ENCODE measurements at places on chromosomes 3 and 15. TPM values are rescaled to one million over a fixed set of nuclear protein-coding genes. Genes with fewer than 3 reads are reported as not detected.

Gene SEMA3G
- 7.5 TPM for total RNA-seq

Gene PRKCD
- 82.2 TPM for total RNA-seq

Gene INTS14
- total RNA-seq: 57.2 TPM

Gene LMAN1L
- total RNA-seq: not detected

Gene CCDC33
- total RNA-seq: 10.2 TPM

Gene FAM107A
- total RNA-seq: 102 TPM

Gene CBLB
- 90.8 TPM for total RNA-seq

Gene MFAP1
- total RNA-seq: 20.3 TPM

Gene CCR9
- total RNA-seq: not detected

Gene TIMMDC1
- total RNA-seq: 93.8 TPM

Gene P4HTM
- 47.2 TPM for total RNA-seq

Gene PARP6
- 103 TPM for total RNA-seq

Gene MYO1E
- 121 TPM for total RNA-seq

DNA sequence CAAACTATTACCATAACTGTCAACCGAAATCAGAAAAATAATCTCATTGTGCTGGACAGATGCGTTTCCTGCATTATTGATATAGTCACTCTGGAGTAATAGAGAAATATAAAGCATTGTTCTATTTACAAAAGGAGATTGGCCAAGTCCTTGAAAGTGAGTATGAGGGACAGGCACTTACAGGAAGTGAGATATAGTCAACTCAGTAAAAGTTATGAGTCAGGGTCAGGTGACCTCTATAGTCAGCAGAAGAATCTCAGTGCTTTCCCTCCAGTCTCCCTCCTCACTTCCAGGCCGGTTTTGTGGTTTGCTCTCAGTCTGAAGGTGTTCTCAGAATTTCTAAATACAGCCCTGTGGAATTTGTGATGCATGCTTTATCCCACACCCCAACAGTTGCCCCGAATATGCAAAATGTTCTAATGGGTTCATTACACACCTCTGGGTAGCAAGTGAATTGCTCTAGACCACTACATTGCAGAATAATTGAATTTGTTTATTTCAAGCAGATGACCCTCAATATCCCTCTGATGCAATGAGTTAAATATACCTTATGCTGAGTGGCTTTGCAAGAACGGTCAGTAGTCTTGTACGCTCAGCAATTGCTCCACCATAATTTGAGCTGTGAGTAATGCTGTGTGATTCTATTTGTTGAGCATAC is 787.7 kb downstream of the MCTP2 start:
- no peak for DNase-seq

DNA sequence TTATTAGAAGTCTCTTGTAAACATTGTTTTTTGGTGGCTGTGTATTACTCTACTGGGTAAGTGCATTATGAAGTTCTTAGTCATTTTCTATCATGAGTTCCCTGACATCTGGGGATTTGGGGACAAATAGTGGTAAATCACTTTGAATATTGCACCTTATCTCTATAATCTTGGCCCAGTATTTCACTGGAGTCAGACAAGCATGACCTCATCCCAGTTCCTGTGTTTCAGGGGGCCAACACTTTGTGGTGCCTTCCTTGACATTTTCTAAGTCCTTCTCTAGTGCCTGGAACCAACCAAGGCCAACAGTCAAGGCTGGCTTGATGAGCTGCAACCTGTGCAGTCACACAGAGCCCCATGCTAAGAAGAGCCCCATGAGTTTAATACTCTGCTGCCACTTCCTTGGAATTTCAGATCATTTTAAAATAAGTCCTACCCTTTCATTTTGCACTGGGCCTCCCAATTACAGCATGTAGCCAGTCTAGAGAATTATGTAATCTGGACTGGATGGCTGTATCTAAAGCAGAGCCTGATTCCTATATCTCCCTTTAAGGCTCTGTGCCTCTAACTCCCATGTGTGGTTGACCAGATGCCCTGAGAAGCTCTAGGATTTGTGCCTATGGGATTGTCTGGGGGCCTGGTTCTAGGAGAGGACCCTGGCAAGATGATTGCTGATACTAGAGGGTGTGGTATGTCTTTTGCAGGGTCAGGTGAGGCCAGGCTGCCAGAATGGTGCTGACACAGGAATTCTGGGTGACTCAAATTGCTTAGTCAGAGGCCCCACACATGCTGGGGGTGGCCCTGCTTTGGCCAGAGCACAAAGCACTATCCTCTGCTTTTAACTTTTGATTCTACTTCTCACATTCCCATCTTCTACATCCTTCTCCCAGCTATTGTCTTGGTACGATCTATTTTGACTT is 319.6 kb upstream of the TBC1D5 start:
- DNase-seq: no peak

- no peak for DNase-seq
These were observed 413.4 kb upstream of the CFAP20DC start for GRCh38 chr3:59463253-59463652.

- DNase-seq: no peak
These were observed 33.4 kb upstream of the INSYN1 start for GRCh38 chr15:73786538-73786937.

- DNase-seq: no peak
These were observed 301.9 kb downstream of the CACNA2D3 start for GRCh38 chr3:54424292-54424691.

DNA sequence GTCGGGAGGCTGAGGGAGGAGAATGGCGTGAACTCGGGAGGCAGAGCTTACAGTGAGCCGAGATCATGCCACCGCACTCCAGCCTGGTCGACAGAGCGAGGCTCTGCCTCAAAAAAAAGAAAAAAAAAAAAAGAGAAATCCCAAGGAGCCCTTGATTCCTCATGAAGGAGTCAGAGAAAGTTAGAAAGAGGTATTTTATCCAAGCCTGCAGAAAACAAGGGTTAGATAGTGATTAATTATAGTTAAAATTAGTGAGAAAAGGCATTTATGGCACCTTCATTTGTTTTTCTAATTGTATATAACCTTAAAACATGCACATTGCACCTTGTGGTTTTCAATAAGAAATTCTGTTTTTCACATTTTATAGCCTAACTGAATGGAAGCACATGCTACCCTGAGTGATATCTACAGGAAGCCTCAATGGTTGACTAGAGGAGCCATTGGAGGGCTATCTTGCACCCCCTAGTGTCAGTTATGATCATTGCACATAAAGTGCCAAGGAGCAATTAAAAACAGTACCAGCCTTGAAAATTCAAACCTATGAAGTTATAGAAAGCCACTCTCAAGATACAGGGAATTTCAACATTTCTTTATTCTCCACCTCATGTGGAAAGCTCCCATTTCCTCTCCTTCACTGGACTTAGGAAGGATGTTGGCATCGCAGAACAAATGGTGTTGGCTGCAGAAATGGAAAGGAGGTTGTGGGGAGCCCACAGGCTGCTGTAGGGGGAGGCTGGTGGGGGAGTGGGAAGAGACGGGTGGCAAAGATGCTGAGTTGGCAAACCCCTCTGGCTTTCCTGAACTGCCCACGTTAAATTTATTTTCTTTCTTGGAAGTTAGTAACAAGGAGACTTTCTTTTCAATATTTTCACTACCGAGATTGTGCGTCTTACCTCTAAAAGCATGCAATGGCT is 48.5 kb downstream of the ITGA11 start:
- peak; percentile 40 for DNase-seq

DNA sequence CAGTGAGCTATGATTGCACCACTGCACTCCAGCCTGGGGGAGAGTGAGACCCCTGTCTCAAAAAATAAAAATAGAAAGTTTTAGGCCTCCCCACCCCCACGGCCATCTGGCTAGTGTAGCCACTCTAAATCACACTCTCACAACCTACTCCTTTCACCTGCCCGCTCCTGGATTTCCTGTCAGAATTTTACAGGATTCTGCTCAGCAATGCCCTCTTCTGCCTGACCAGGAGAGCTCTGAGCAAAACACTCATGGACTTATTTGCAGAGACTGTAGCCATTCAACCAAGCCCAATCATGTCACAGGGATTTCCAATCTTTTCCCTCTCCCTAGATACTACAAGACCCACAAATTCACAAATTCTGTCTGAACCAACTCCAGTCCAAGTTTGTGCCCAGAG is 242.6 kb upstream of the TPRG1 start:
- DNase-seq: no peak

GRCh38 chr3:101038393-101038792 is 45.2 kb upstream of the ABI3BP start:
- DNase-seq: no peak

DNA sequence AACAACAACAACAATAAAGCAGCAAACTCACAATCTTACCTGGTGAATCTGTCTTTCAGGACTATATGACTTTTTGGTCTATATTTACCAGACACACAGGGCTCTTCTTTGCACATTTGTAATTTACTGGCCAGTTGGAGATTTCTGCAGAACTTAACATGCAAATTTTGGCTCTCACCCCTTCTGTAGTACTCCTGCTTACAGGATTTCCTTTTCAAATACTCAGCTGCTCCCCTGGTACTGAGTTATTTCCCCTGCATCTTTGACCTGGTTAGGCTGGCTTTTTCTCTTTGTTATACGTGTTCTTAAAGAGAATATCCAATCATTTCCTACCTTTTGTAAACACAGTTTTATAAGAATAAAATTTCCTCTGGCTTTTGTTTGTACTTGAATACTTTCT is 228.0 kb downstream of the MBNL1 start:
- no peak for DNase-seq

GRCh38 chr15:72196409-72197040 is 1.1 kb downstream of the GRAMD2A start:
- no peak for DNase-seq

GRCh38 chr3:58683001-58683458 is 16.5 kb upstream of the FAM3D start:
- DNase-seq: no peak

DNA sequence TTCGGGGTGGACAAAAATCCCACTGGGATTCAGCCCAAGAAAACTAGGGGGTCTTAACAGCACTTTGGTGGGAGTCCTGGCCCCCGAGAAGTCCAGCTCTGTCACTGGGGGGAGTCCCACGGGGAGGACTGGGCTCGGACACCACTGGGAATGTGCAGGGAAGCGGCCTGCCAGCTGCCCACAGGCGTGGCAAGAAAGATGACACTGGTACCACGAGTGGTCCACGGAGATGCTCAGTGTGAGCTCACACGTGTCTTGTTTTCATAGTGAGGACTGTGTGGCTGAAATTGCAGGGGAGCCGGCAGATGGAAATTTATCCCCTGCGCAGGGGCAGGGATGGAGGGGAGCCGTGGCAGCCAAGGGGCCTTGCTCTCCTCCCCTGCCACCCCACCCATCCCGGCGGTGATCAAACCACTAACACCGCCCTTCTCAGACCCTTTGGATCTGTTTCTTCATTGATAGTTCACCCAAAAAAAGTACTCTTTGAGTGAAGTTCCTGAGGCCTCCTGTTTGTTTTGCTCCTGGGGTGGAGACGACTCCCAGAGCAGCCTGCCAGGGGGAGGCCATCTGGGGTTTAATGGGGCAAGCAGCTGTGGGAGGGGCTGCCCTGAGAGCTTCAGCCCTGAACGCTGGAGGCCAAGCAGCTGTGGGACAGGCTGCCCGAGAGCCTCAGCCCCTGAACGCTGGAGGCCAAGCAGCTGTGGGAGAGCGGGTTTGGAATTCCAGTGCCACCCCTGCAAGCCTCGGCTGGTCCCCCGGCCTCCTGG is 130.9 kb downstream of the LRRK1 start:
- DNase-seq: peak; percentile 46

- no peak for DNase-seq
These were observed 10.3 kb downstream of the MYL3 start for GRCh38 chr3:46852839-46853355.

DNA sequence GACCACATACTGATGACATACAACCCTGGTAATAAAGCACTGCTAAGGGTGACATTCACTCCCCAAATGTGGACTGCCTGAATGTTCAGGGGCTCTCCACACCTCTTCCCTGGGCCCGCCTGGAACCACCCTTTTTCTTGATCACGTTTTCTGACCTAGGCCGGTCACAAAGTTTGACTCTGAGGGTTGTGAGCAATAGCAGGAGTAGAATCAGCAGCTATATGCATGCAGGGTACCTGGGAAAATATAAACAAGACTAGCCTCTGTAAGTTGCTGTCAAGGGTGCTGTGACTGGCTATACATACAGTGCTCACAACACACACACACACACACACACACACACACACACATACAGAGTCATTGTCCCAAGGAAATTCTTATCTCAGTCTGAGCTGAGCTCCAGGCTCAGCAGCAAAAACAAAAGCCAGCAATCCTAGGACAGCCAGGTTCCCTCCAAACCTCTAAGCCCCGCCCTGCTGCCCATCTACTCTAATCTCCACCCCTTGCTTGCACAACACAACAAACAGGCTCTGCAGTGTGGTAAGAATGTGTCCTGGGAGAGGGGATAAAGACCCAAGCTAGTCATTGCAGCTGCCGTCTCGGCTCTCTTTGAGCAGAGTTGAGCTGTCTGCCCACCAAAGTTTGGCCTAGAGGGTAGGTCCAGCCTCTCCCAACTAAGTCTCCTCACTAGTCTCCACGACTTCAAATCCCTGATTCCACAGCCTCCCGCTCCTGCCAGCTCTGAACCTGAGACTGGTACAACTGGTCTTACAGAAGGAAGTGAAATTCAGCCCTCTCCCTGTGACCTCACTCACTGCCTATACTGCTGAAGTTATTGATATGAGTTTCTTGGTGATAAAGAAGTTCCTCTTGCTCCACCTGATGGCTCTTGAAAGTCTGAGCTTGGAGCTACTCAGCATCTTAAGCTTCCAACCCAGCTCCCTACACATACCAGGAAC is 2.2 kb downstream of the BMF start:
- peak; percentile 85 for DNase-seq

DNA sequence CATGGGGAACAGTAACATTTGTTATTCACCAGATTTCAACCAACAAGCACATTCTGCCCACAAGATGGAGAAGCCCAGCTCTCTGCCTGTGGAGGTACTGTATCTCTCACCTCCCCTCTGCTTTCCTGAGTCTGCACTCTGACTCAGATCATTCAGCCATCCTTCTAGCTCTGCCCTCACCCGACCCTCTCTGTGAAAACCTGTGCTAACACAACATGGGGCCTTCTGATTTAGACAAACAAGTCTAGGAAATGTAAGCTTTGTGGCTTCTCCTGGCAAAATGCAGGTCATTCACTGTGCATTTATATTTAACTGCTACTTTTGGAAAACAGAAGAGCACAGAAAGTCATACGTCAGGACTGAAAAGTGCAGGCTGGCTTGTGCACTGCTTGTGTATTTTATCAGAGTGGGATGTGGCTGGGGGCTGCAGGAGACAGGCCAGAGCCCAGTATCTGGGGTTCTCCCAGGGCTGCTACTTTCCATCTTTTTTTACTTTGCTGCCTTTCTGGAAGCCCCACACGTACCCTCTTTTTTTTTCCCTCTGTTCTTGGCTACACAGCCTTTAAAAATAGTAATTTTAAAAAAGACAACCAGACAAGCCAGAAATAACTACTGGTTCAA is 50.8 kb downstream of the SUSD5 start:
- no peak for DNase-seq

- DNase-seq: no peak
These were observed 154.5 kb upstream of the SUCLG2 start for GRCh38 chr3:67808906-67809305.

DNA sequence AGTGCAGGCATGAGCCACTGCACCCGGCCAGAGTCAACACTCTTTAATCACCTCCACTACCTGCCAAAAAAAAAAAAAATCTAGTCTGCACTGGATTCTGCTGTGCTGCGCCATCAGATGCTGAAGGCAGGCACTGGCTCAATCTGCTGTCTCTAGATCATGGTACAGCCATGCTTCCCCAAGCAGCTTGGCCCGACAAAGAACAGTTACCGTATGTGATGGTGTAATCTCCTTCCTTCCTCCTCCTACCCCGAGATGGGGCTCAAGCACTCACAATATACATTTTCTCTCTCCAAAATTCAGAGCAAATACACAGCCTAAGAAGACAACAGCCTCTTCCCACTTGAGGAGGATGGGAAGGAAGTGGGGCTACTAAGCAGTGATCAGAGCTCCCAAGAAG is 45.1 kb downstream of the DAPK2 start:
- DNase-seq: no peak

GRCh38 chr3:71104121-71104541 is 479.4 kb downstream of the FOXP1 start:
- no peak for DNase-seq

Data from ureter (tissue), 1 donor.